Activated T-helper 1 cell treated with anti-CD3 and anti-CD28 coated beads, Interleukin-2, amount 50 U/mL, for 16 hours (primary cell): ENCODE measurements at places on chromosomes 7 and 10.

DNA sequence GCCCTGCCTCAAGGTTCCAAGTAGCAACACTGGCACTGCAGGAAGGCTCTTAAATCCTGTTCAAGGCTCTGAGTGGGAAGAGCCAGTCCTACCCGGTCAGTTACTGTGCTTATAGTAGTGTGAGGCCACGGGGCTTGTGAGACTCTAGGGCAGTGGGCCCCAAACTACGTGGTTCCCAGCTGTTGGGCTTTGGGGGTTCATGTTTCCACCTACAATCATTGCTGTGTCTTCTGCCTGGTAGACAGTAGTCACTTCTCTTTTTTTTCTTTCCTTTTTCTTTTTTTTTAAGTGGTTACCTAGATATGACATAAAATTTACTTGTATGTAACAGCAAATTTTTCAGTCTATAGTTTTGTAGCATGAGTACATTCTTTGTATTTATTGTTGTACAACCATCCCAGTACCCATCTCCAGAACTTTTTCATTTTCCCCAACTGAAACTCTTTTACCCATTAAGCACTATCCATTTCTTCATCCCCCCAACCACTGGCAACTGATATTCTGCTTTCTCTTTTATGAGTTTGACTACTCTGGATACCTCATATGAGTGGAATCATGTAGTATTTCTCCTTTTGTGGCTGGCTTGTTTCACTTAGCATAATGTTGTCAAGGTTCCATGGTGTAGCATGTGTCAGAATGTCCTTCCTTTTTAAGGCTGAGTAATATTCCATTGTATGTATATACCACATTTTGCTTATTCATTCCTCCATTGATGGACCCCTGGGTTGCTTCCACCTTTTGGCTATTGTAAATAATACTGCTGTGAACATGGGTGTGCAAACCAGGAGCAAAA is 7.7 kb downstream of the UBTD1 start:
- no peak for DNase-seq

GRCh38 chr7:126589068-126589684 is 663.6 kb downstream of the GRM8 start:
- no peak for DNase-seq

DNA sequence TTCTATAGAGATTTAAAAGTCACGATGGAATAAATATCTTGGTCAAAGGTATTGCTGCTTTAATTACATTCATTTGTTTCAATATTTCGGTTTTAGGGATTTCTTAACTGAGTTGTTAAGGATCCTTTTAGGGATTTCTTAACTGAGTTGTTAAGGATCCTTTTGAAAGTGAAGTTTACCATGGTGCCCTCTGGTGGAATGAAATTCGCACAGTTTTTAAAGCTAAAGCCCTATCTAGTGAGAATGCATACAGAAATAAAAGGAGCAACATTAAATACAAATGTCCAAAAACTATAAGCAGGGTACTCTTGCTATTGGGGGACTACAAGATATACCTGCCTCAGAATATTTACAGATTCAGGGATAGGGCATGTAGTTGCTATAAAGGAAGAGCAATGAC is 193.7 kb downstream of the RNLS start:
- DNase-seq, result no peak

- DNase-seq, result no peak
Measured at GRCh38 chr7:113996405-113996804, 77.6 kb upstream of the PPP1R3A start.

DNA sequence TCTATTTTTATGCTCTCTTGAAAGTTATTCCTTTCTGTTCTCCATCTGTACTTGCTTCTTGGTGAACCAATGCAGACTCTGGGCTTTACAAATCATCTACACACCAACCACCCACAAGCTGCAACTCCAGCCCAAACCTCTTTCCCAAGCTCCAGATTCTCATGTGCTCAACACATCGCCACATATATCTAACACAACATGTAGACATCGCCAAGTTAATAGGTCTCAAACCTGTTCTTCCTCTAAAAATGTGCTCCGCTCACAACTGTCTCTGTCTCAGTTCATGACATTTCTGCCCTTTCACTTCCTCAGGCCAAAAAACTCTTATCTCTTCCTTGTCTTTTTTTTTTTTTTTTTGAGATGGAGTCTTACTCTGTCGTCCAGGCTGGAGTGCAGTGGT is 95.7 kb upstream of the EEPD1 start:
- no peak for DNase-seq

DNA sequence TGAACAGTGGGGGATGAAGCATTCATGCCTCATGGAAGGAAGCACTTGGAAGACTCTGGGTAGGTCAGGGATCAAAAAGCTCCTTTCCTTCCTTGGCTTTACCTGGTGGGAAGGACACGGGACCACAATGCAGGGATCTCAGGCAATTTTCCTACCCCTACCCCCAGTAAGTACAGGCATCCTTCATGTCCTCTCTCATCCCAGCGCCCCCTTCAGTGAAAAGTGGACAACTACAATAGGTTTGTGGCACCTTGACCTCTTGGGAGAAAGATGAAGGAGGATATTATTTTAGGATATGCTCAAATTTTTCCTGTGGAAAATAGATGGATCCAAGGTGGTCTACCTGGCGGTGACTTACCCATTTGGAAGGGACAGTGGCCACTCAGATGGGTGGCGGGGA is 16.5 kb downstream of the AFAP1L2 start:
- DNase-seq, result no peak

DNA sequence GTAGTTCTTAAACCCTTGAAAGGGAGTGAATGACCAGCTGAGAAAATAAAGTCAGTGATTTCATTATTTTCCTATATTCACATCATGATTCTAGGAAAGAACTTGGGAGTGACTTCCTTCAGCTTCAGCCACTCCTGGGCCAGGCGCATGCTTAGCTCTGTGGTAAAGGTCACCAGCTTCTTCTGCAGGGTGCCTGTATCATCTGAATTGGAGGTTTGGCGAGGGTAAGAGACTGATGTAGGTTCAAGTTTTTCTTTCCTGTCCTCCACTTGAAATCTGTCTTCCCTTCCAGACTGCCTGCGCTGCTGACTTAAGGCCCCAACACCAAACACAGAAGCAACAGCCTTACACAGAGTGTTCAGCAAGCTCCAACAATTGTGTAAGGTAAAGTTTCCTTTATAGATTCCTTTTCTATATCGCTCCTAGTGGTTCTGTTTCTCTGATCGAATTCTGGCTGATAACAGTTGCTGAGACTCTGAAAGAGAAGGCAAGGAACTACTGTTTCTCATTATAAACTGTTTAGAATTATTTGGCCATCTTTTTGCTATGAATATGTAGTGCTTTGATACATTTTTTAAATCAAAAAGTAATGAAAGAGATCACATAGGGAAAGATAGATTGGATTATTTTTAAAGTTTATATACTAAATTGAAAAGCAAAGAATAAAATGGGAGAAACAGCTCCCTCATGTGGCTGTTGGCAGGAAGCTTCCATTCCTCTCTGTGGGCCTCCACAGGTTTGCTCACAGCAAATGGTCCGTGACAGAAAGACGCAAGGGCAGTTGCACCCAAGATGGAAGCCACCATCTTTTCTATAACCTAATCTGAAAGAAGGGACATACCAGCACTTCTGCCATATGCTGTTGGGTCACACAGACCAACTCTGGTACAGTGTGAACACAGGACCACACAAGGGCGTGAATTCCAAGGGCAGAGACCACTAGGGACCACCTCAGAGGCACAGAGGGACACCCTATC is 14.0 kb downstream of the GATAD1 start:
- no peak for DNase-seq

DNA sequence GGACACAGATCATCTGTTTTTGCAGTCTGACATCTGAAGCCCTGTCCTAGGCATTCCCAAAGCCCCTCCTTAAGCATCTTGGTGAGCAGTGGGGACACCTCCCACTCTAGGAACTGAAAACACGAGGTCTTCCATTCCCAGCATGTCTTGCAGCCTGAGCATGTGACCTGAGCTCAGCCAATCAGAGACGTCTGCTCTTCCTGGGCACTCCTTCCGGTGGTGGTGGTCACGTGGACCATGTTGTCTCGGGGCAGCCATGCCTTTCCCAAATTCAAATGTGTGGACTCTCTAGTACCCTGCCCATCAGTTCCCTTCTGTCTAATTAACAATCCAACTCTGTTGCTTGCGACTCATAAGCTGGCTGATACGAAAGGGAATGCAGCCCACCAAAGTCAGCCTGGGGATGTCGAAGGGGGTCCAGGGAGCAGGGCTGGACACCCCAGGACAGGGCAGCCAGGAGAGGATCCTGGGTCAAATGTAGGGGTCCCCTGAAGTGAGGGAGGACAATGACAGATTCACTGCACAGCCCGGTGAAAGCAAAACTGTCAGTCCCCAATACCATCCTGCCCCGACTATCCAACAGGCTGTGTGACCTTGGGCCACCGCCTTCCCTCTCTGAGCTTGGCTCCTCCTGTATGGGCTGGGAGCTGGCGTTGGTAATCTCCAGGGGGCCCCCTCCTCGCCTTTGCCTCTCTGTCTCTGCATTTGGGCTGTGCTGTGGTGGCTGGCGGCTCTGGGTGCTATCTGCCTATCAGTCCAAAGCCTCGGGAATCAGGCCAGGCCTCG is 57.4 kb upstream of the BAIAP2L1 start:
- DNase-seq, result no peak

DNA sequence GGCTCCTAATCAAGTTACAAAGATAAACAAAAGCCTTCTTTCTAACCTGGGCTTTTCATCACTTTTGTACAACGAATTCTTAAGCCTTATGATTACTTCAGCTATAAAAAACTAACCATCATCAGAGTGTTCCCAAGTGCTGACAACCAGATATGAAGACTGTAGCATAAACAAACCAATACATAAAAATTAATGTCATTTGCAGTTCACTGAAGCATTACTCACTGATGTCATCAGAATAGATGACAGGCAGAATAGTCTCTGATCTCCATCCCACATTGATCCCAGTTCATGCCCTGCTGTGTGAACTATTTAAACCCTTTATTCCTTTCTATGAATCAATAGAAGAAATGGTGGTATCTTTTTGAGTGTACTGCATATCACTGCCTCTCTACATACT is 84.4 kb downstream of the DNAJC1 start:
- DNase-seq, result no peak

GRCh38 chr10:62529396-62529795 is 155.2 kb downstream of the ZNF365 start:
- DNase-seq, result no peak

GRCh38 chr10:91208642-91209041 is 11.8 kb upstream of the PCGF5 start:
- no peak for DNase-seq

GRCh38 chr10:77290528-77291155 is 347.0 kb downstream of the KCNMA1 start:
- no peak for DNase-seq

DNA sequence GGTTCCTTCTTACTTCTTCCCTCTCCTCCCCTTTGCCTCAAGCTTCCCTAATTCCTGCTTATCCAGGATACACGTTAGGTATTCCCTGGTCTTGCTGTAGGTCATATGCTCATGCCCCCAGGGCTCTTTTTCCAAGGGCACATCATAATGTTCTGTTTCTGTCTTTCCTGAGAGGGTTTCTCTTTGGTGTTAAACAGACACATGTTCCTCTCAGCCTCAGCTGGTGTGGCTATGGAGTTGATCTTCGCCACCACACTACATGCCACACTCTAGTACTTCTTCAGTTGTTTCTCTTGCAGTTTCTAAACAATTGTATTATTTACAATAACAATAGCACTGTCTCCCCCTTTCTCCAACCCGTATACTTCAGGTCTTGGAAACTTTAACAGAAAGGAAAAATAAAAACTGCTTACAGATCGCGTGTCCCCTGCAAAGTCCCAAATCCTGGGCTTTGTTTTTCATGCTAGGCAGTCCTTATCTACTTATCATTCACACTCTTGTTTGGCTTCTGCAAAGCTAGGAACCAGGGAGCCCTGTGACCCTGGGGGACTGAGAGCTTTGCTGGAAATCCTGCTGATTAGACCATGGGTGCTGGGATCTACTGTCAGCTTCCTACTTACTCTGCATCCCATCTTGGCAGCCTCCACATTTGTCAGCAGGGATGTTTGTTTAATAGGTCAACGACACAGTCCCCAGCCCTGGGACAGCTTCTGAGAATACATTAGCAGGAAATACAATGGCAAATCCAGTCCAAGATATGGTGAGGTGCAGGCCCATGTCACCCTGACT is 193.9 kb upstream of the BMPER start:
- DNase-seq, result no peak

GRCh38 chr7:129053938-129054437 is 923 bp downstream of the TNPO3 start:
- DNase-seq, result no peak

DNA sequence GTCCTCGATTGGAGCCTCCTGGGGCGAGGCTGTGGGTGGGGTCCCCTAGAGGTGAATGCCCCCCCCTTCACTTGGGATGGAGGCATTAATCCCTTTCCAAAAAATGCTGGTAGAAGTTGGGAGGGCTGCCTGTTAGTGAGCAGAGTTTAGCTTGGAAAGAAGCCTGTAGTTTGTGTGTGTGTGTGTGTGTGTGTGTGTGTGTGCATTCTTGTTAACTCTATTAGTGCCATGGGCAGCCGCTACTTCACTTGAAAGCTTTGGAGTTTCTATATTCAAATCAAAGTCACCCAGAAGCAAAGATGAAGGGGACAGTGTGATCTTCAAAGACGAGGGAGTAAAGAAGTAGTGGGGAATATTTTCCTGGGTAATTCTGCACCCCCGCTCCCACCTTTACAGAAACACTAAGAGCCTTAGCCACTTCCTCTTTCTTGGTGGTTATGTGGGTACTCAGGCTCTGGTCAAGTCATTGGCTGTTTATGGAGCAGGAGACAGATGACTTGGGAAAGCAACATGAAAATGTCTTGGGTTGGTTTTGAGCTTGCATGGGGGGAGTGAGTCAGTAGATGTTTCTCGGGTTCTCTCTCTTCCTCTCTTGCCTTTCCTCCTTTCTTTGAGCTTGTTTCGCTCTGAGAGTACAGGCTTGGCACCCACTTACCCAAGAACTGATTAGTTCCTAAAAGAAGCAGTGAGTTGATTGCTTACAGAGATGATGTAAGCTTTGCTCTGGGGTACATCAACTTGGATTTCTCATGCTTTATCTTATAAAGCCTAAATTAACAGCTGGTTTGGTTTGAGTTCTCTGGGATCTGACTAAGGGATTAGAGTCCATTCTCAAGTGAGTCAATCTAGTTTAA is 35.9 kb downstream of the TCF7L2 start:
- DNase-seq, result no peak

GRCh38 chr10:50544857-50545429 is 78.8 kb downstream of the SGMS1 start:
- no peak for DNase-seq

- DNase-seq, result no peak
Measured at GRCh38 chr7:46557295-46557711, 636.2 kb upstream of the IGFBP3 start.

DNA sequence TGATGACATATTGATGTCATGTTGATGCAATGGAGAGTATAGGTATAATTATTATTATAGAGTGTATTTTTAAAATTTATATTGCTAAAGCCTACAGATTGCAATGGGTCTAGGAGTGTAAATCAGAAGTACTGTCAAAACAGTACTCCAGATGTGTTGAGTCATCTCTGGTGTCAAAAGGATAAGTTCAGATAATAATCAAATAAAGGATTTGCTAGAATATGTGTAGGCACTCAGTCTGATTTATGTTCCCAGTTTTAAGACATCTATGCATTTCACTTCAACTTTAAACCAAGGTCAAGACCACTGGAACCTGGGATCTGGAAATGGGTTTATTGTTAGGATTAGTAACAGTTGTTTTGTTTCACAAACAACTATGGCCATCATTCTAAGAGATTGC is 342.3 kb upstream of the BMPER start:
- DNase-seq, result no peak
